BJ (cell line): ENCODE measurements at places on chromosomes 1 and 21.

GRCh38 chr1:47460456-47460855, 22.6 kb downstream of the FOXD2 start:
- DNase-seq = no peak

- no peak for DNase-seq
Measured at GRCh38 chr1:16625497-16626408, 12.4 kb upstream of the NBPF1 start.

- peak; percentile 79 for DNase-seq
Measured at GRCh38 chr1:201137579-201138310, 10.8 kb upstream of the ASCL5 start.

- DNase-seq = no peak
Measured at GRCh38 chr1:65703853-65704252, 88.8 kb upstream of the PDE4B start.

DNA sequence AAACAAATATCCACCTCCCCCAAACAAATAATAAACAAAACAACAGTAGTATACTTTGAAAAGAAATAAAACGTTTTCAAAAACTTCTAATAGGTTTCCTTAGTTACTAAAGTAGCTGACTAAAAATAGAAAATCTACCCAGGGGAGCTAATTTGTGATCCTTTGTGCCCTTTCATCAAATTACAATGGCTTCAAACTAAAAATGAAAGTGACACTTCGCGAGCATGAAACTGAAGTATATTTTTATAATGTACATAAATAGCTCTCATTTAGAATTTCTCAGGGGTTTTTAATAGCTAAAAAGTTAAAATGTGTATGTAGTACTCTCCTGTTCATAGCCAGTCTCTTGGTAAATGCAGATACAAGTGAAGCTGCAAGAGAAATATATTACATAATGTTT, 78.4 kb downstream of the BRINP3 start:
- DNase-seq = no peak

DNA sequence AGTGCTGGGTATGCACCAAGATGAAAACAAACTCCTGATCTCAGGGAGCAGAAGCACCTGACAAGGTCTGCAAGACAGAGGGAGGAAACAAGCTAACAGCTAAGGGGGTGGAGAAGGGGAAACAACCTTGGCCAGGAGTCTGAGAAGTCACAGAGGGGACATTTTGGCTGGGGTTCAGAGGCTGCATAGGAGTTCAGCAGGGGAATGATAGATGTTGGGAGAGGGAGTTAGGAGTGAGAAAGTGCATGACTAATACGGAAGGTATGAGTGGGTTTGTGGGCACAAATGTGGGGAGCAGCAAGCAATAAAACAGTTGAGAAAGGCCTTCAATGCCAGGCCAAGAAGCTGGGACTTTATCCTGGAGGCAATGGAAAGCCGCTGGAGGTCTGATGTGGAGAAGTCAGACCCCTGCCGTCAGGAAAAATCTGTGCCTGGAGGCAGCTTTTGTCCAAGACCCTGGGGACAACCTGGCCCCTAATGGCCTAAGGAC, 16.4 kb downstream of the EPHA2 start:
- DNase-seq = no peak

DNA sequence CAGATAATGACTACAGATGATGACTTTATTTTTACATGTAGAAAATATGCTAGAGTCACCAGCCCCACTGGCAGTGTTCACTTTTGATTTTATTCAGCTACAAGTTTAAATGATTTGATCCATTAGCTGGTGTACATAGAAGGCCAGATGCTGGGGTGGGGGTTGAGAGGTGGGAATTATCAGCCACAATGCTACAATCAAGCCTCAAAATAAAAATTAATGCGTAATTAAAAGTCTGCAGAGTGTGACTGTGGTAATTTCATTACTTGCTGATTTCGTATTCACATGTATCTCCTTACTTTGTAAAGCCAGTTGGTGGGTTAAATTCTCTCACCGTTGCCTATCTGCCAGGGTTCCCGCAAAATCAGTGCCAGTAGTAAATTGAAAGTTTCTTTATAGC, 109.3 kb downstream of the GALNT2 start:
- DNase-seq = no peak

DNA sequence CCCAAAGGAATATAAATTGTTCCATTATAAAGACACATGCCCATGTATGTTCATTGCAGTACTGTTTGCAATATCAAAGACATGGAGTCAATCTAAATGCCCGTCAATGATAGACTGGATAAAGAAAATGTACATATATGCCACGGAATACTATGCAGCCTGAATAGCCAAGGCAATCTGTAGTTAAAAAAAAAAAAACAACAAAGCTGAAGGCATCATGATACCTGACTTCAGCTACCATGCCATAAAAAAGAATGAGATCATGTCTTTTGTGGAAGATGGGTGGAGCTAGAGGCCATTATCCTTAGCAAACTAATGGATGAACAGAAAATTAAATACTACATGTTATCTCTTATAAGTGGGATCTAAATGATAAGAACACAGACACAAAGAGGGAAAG, 36.0 kb downstream of the GPR88 start:
- DNase-seq = no peak

DNA sequence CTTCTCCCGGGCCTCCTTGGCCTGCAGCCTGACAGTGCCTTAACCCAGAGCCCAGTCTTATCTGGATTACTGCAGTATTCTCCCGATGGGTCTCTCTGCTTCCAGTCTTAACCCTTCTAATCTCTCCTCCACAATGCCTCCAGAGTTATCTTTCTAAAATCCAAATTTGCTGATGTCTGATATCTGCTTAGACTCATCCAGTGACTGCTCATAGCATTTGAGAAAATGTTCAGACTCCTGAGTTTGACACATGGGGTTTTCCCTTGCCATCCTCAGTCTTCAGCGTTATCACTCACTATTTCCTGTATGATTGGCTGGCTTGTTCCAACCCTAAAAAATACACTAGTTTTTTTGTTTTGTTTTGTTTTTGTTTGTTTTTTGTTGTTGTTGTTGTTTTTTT, 102.0 kb downstream of the FMN2 start:
- DNase-seq = no peak

DNA sequence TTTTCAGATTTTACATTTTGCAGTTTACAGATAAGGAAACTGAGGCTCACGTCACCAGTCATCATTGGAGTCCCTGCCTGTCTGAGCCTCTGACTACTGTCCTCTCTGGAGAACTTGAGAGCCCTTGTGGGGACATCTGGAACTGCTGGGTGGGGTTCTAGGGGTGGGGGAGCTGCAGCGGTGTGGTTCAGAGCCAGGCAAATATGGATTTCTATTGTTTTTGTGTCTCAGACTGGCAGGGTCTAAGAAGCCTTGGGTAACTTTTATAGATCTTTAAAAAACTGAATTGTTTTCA, 46.9 kb downstream of the IER5 start:
- DNase-seq = no peak

DNA sequence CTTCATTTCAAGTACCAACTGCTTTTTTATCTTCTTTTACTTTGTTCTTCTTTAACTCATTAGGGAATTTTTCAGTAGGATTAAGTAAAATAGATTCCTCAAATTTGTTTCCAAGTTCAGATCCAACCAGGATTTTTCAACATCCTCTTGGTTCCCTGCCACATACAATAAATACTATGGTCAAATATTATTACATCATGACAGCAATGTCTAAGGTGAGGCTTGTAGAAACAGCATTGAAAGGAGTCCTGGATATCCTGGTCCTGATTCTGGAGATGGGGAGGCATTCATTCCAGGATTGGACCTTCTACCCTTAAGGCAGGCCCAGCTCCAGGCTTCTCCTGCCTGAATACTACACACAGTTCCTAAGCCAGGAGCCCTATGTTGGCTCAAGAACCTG, 80.2 kb upstream of the F3 start:
- DNase-seq = no peak
